Stimulated activated CD8-positive, alpha-beta memory T cell treated with anti-CD3 and anti-CD28 coated beads, Interleukin-4, amount 100 ng/mL, for 1 hour (primary cell): ENCODE measurements at places on chromosomes 4 and X.

DNA sequence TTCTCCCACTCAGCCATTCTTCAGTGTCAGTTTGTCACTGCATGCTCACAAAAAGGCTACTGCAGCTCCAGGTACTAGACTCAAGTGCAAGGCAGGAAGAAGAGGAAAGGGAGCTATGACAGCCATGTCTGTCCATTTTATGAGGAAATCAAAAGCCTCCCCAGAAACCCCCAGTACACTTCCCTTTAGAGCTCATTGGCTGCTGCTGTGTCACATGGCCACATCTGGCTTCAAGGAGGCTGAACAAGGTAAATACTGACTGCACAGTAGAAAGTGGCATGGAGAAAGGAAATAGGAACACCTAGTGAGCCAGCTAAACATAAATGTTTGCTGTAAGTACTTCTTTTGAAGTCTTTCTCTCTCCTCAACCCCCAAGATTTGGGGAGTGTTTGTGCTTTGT is 67.2 kb upstream of the FRAS1 start:
- DNase-seq = no peak

DNA sequence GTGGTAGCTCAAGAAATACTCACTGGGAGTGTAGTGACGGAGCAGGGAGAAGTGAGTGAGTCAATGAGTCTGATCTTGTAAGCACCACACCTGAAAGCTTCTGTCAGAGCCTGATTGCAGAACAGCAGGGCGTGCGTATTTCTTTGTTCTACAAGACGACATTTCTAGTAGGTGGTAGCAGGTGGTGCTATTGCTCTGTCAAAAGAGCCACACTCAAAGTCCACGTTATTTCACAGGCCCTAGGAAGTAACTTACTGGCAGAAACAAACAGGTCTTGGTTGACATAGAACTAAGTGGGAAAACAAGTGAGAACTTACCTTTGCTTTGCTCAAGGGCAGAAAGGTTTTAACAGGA is 46.4 kb upstream of the SPRY1 start:
- DNase-seq = no peak

- DNase-seq = no peak
Observed at GRCh38 chr4:157558016-157558415, 337.5 kb downstream of the GRIA2 start.

- no peak for DNase-seq
Observed at GRCh38 chr4:1772853-1773538, 20.1 kb upstream of the FGFR3 start.

- no peak for DNase-seq
Observed at GRCh38 chrX:46561824-46562657, 11.5 kb upstream of the CHST7 start.

DNA sequence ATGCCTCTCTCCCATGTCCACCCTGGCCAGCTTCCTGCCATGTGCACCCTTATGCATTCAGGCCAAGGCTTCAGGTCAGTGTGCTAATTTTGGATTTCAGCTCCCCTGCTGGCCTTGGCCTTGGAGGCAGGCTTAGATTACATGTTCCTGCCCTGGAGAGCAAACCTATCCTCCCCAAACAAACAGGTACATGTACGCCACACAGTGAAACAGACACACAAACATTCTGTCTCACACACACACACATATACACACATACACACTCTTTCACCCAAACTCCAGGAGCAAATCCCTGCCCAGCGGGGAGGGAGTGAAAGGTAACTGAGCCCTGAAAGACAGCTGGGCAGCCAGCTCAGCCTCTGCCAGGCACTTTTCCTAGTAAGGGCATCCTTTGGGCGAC is 62.7 kb upstream of the ARHGAP36 start:
- no peak for DNase-seq

- no peak for DNase-seq
Observed at GRCh38 chr4:116374815-116375214, 710.6 kb downstream of the TRAM1L1 start.

- no peak for DNase-seq
Observed at GRCh38 chr4:93657527-93657926, 171.0 kb upstream of the ATOH1 start.

- no peak for DNase-seq
Observed at GRCh38 chr4:22688236-22688635, 4.5 kb upstream of the GBA3 start.

DNA sequence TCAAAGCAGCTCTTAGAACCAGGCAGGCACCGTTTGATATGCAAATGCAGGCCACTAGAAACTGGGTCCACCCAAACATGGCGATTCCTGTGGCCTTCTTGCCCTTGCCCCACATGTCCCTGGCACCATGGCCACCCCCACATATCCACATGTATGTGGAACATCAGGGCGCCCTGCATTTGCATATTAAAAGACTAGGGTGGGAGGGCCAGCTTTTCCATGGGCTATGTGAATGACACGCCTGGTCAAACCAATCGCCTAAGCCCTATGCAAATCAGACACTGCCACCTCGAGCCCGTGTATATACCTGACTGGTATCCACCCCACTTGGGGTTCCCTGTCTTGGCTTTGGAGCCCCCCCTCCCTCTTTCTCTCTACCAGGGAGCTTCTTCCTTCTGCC is 107.0 kb downstream of the ABLIM2 start:
- no peak for DNase-seq

- no peak for DNase-seq
Observed at GRCh38 chr4:86006057-86006456, 353.8 kb downstream of the MAPK10 start.

DNA sequence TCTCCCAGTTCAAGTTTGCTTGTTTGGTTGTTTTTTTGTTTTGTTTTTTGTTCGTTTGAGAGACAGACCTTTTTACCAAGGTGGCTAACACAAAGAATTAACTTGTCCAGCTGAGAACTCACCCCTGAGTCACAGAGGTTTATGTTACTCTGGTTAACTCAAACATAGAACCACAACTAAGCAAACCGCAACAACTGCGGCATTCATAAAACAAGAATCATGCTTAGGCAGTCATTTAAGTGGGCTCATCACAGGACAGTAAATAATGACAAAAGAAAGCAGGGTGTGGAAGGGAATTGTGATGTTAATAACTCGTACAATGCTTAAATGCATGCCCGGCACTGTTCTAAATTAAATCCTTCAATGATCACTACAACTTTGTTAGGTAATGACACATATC is 24.7 kb upstream of the IL13RA1 start:
- no peak for DNase-seq

DNA sequence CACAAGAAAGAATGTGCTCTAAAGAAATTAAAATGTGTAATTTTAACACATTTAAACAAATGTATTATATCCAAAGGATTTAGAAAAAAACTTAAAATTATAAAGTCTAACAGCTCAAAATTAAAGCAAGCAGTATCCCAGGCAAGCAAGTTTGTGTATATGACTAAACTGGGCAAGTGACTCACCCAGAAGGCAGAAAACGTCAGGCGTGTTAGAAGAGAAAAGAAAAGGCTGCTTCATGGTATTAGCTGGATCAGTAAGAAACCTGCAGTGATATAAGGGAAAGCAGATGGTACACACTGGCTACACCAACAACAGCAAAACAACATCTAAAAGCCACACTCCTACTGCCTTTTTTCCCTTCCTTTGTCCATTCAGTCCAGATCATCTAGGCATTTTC is 250.6 kb upstream of the NDST3 start:
- no peak for DNase-seq

- DNase-seq = no peak
Observed at GRCh38 chrX:136816975-136817374, 36.2 kb upstream of the ARHGEF6 start.

GRCh38 chrX:2710041-2710840 is 19.1 kb downstream of the CD99 start:
- DNase-seq = no peak

- DNase-seq = no peak
Observed at GRCh38 chr4:175035905-175036304, 117.7 kb downstream of the ADAM29 start.

DNA sequence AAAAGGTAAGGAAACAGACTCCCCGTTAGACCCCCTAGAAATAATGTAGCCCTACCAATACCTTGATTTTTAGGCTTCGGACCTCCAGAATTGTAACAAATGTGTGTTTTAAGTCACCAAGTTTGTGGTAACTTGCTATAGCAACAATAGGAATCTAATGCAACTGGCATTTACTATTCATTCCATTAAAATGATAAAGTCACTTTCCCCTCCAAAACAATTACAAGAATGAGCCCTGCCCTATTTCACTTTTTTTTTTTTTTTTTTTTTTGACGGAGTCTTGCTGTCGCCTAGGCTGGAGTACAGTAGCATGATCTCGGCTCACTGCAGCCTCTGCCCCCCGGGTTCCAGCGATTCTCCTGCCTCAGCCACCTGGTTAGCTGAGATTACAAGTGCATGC is 3.5 kb upstream of the DDX60L start:
- no peak for DNase-seq

DNA sequence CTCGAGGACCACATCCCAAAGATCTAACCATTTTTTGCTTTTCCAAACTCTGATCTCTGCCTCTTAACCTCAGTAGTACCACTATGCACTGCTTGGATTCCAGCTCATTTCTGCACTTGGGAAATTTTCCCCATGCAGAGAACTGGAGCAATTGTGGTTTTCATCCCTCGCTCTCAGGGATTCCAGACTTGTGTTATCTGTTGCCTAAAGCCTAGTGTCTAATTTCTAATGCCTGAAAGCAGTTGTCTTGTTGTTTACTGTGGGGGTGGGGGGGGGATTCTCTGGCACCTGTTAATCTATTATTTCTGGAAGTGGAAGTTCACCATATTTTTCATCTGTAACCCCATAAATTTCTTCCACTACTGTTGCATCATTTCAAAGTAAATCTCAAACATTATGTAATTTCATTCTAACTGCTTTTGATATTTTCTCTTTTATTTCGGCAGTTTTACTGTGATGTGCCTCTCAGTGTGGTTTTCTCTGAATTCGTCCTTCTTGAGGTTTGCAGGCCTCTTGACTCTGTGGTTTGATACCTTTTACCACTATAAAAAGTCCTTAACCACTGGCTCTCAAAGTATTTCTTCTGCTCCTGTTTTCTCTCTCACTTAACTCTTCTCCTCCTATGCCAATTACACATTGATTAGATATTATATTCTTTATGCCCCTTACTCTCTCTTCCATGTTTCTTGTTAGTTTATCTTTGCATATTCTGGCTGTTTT is 205.6 kb upstream of the EOLA2 start:
- DNase-seq = no peak

DNA sequence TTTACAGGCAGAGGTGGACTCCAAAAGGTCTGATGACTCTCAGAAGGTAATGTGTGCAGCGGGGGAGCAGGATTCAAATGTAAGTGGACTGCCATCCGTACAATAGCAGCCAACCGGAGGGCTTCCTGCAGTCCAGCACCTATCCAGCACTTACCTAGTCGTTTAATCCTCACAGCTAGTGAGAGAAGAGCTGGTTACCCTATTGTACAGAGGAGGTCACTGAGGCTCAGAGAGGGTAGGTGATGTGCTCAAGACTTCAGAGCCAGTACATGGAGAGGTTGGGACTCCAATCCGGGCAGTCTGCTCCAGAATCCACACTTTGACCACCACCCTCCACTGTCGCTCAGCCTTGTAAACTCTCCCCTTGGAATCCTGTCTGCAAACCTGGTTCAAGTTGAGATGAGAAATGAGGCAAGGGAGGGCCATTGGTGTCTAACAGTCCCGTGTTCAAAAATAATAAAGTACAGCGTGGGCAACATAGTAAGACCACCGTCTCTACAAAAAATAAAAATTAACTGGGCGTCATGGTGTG is 22.5 kb upstream of the JAKMIP1 start:
- DNase-seq = no peak

DNA sequence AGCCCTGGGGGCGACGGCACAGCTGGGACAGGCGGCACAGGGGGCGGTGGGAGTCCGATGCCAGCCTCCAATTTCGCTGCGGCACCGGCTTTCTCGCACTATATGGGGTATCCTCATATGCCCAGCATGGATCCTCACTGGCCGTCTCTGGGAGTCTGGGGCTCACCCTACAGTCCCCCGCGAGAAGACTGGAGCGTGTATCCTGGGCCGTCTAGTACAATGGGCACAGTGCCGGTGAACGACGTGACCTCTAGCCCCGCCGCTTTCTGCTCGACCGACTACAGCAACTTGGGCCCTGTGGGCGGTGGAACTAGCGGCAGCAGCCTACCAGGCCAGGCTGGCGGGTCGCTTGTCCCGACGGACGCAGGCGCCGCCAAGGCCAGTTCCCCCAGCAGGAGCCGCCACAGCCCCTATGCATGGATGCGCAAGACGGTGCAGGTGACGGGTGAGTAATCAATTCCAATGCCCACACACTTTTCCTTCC is 500 bp downstream of the CDX4 start:
- no peak for DNase-seq

DNA sequence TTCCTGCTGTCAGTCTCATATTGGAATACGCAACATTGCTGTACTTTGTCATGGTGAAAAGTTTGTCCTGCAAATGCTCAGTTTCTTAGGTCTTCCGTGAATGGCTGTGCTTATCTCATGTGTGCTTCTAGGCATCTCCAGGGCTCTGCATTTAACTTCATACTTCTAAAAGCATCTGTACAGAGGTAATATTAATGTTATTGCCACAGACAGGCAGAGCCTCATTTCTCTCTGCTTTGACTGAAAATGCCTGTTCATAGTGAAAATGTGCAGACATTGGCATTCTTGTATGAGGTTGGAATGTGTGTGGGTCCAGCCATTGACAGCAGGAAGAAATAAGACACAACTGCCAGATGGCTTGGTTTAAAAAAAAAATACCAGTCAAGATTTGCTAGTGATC is 140.1 kb upstream of the TTC29 start:
- DNase-seq = no peak

GRCh38 chr4:82050796-82051195 is 323.0 kb downstream of the HNRNPD start:
- DNase-seq = no peak

- DNase-seq = no peak
Observed at GRCh38 chrX:72254816-72255215, 16.0 kb upstream of the ERCC6L start.

DNA sequence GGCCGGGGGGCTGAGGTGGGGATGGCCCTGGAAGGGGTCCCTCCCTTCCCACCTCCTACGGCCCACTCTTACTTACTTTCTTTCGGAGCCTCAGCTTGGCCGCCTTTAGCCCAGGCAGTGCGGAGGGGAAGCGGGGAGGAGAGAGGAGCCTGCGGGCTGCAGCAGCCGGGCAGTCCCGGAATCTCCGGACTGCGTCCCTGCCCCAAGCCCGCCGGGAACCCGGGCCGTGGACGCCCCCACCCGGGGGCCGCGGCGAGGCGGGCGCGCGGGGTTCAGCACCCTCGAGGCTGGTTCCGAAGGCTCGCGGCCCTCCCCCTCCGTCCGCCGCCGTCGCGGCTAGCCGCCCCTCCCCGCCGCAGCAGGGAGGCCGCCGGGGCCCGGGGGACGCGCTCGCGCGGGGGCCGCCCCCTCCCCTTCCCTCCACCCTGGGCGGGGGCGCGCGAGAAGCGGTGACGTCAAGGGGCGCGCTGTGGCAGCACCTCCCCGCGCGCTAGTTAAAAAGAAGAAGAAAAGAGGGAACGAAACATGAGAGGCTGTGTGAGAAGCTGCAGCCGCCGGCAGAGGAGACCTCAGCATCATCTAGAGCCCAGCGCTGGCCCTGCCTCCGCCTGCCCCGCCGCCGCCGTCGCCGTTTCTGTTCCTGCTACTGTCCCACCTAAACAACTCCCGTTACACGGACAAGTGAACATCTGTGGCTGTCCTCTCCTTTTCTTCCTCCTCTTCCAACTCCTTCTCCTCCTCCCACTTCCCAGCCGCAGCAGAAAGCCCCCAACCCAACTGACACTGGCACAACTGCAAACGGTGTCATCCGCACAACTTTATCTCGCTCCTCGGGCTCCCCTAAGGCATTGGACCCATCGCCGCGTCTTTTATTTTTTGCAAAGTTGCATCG is at the start of gene HHIP:
Gene HHIP (plus strand): TSS at position 526 of the 892 bp plus-strand sequence. CDS start 520 bp downstream, outside the sequence.
- DNase-seq = no peak
